Activated CD4-positive, CD25-positive, alpha-beta regulatory T cell treated with anti-CD3 and anti-CD28 coated beads, Interleukin-2, amount 50 U/mL, for 24 hours (primary cell): ENCODE measurements at places on chromosomes 13 and 19.

DNA sequence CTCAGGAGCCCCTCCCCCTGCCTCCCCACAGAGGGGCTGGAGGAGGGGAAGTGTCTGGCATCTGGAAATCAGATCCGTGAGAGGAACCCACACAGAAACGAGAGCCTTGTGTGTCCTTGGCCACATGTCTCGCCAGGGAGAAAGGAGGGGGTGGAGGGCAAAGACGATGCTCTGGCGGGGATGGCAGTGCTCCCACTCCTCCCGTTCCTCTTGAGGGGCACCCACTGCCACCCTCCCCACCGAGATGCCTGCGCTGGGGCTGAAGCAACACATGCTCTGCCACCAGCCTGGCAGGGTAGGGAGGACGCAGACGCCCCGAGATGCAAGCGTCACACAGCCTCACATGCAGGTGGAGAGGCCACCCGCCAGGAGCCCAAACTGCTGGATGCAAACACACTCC, 2.8 kb downstream of the ADGRL1 start:
- ATAC-seq: no peak

DNA sequence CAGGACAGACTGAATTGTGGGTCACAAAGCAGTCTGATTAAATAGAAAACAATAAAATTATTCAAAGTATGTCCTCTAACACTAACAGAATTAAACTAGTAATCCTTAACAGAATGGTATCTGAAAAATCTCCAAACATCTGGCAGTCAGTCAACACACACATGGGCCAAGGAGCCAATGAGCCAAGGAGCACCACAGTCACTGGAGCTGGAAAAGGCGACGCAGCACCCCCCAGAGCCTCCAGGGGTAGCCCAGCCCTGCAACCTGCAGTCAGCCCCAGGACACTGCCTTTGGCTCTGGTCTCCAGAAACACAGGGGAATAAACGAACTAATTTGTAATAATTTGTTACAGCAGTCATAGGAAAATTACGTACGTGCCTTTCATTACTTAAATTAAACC, 12.3 kb downstream of the TUBGCP3 start:
- ATAC-seq: no peak

DNA sequence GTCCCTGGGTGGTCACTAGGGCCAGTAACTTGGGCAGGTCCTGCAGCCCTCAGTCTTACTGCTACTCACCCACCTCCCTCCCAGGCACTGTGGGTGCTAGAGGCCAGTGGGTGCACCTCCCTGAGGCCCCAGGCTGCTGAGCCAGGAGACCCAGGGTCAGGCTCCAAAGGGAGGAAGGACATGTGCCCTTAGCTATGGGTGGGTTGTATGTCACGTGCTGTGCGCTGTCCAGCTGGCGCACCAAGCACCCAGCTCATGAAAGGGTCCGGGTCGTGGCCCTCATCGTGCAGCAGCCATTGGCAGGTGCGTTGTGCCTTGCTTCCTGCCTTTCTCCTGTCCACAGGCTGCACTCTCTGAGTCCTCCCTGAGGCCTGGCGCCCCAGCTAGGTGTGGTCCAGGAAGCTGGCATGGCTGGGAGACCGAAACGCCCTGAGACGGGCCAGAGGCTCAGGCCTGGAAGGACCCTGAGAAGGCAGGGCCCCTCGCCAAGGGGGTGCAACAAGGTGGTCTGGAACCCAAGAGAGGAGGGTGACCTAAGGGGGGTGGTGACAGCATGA, 47.0 kb upstream of the KCTD15 start:
- ATAC-seq: no peak

GRCh38 chr13:103878891-103879605, 812.8 kb upstream of the SLC10A2 start:
- ATAC-seq: no peak

DNA sequence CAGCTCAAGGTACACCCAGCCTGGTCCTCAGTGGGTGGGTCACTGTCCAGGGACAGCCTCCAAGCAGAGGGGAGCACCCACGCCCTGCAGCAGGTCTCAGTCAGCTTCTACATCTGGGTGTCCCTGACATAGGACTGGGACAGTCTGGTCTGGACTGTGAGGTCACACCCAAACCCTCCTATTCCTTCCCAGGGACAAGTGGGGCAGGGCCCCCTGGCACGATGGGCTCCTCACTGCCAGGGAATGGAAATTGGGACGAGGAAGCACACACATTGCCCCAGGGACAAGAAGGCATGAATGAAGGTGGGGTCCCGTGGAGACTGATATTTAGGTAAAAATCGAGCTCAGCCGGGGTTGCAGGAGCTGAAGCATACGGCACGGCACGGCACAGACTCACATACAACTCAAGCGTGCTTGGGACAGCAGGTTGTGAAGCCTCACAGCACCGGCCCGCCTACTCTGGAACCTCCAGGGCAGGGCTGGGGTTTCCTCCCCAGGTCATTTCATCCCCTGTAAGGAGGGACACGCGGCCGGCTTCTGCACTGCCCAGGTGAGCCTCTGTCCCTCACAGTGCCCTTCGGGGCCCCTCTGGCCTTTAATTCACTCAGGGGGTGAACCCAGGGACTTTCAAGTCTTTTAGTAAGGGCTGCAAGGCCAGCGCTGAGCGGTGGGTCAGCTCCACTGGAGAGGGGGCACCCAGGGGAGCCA, 3.5 kb downstream of the PNMA8B start:
- no peak for ATAC-seq

DNA sequence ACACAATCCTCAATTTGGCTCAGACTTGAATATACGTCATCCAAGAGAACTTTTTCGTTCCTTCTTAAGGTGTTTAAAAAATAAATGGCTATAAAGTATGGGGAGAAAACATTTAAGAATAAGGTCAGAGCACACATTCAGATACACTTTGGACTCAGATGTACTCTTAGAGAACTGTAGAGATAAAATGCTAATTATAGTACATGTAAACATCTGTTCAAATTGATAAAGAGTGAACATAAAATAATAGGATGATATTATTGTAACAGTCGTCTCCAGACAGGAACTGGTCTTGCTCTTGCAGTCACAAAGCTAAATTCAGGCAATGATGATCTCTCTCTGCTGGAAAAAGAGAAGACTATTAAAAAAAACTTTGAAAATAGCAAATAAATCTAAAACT, 91.4 kb downstream of the RBM26 start:
- ATAC-seq: no peak

- ATAC-seq: no peak
Observed at GRCh38 chr13:110824702-110825300, 90.1 kb downstream of the ANKRD10 start.

- no peak for ATAC-seq
Observed at GRCh38 chr19:44438441-44438840, 9.8 kb downstream of the ZNF229 start.

- no peak for ATAC-seq
Observed at GRCh38 chr13:41137951-41138350, 5.3 kb upstream of the KBTBD6 start.

DNA sequence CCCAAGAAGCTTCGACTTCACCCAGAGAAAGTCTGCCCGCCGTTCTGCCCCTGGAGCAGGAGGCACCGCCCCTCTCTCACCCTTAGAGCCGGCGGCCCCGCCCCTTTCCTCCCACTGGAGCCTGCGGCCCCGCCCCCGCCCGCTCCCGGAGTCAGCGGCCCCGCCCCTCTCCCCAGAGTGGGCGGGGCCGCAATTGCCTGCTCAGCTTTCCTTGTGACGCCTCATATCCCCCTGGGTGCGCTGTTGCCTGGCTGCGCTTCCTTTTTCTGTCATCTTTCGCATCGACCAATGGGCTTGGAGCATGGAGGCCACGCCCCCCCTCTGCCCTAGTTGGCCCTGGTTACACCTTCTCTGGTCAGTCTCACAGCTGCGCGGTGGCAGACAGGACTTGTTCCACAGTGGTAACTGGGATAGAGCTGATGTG, 38.2 kb upstream of the ZNF492 start:
- ATAC-seq: no peak

DNA sequence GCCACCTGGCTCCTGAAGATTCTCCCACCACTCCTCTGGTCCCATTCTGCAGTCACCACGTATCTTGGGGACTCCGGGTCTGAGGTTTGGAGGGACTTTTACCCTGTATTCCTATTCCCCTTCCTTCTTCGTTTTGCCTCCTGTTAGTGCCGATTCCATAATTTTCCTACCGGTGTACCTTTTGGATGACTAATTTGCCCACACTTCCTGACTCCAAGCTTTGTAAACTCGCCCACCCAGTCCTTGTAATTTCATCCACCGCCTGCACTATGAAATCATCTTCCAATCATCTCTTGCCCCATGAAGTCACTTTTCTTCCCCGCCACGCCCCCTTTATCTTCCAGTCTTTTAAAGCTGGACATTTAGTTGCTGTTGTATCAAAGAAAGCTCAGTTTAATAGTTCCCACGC, 572 bp downstream of the UCHL3 start:
- ATAC-seq: no peak

GRCh38 chr13:102687520-102687919, 7.3 kb downstream of the METTL21C start:
- ATAC-seq: no peak

- no peak for ATAC-seq
Observed at GRCh38 chr13:106789911-106790310, 222.0 kb upstream of the ARGLU1 start.

- ATAC-seq: no peak
Observed at GRCh38 chr13:21481359-21481758, 22.3 kb upstream of the ZDHHC20 start.
